Stimulated activated CD8-positive, alpha-beta memory T cell treated with anti-CD3 and anti-CD28 coated beads, Interleukin-7, amount 100 ng/mL, for 4 hours (primary cell): ENCODE measurements at places on chromosomes 12 and 14.
A peak's percentile ranks its signal among the peaks of the same experiment; 100 is the strongest.

GRCh38 chr12:75360920-75361319 lies 26.4 kb downstream of the GLIPR1L1 start:
- no peak for DNase-seq

GRCh38 chr12:43004141-43004540 lies 414.6 kb upstream of the PRICKLE1 start:
- no peak for DNase-seq

DNA sequence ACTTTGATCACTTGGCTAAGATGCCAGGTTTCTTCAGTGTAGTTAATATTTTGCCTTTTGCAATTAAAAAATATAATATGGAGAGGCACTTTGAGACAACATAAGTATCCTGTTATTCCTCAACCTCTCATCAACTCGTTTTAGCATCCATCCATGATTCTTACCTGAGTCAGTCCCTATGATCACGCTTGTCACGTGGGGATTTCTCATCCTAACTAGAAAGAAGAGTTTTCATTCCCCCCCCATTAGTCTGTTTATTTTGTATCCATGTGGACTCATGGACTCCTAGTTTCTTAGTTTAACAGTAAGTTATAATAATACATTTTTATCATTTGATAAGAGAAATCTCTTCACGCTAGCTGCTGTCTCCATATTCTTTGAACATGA lies 110.3 kb downstream of the SLC25A47 start:
- DNase-seq: no peak

- DNase-seq: no peak
Measured at GRCh38 chr14:55537782-55538181, 42.2 kb upstream of the KTN1 start.

DNA sequence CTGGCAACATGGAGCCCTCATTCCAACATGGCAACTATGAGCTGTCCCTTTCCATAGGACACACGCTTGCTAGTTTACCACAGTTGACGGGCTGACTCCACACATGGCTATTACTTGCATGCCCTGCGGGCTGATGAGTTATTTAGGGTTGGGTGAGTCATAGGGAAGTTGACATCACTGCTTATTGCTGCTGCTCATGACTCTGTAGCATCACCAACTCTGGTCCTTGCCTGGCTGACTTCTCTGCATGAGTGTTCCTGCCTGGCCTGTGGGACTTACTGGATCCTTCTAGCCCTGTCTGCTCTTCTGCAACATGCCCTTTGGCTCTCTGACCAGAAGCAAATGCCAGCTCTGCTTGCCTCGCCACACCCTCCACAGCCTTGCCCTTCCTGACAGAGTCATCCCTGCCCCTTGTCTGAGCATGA lies 199.5 kb downstream of the ANO6 start:
- DNase-seq: peak; percentile 4

DNA sequence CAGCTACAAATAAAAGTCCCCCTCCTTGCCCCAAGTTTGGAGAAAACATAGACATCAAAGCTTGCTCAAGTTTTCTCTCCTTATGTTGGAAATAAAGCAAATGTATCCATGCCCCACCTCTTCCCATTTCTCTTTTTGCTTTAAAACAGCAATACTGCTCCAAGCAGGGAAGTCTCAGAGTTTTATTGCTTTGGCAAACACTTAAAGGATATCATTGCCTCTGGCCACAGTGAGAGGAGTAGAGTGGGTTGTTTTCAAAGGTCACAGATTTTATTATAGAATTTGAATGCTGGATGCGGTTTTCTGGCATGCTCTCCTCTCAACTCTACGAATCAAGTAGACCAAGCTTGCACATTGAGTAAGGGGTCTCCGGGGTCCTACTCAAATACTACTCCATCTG lies 149.7 kb downstream of the TTC7B start:
- no peak for DNase-seq

GRCh38 chr12:94867066-94867855 lies 136.2 kb downstream of the NDUFA12 start:
- DNase-seq: no peak

- DNase-seq: no peak
Measured at GRCh38 chr12:88445705-88446394, 134.4 kb downstream of the KITLG start.

GRCh38 chr14:80393766-80394165 lies 182.5 kb upstream of the DIO2 start:
- no peak for DNase-seq

DNA sequence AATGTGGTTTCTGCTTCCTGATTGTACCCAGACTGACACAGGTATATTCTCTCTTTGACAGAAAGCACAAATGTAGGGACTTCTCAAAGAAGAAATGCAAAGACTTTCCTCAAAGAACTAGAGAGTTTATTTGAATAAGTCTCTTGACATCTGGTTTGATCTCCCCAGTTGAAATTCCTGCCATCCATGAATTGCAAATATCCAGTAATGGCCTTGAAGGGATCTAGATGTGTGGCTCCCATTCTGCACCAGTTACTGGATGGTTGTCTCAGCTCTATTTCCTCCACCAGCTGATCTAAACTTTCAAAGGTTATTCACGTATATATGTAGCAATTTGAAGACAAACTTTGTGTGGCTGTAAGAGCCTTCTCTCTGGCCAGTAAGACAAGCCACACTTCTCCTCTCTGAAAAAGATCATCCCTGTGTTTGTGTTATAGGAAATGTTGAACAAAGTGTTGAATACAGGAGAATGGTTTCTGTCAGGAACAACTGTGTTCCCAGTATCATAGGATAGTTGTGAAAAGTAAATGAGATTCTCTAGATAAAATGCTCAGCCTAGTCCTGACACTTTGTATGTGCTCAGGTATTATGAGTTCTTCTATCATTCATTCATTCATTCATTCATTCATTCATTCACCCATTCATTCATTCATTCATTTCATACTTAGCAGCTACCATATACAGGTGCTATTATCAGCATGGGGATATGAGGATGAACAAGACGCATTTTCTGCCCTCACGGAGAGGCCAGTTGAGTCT lies 22.7 kb upstream of the GPRC5A start:
- no peak for DNase-seq

DNA sequence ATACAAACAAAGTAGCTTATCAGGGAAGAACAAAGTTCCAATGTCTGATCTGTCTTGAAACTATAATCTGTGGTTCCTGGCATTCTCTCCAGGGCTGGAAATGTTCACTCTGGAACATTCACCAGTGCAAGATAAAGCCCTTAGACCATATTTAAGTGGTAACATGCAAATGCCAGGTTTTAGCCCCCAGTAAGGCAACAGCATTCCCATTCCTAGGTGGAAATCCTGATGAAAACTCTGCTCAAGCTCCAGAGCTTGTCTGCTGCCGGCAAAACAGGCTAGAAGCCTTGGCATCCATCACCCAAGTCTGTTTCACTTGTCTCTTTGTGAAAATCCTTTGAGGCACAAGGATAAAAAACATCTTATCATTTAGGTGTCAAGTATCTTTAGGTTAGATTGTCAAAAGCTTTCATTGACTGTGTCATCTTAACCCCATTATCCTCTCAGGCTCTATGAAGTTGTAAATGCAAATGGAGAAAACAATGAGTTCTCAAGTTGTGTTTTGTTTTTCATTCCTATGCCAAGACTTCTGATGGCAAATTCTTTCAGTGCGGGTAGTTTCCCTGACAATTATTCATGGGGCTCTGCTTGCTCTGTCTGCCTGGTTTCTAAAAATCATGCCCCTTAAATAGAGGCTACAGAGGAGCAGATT lies 344.7 kb downstream of the NELL2 start:
- no peak for DNase-seq

GRCh38 chr14:21299562-21300130 lies 19.8 kb downstream of the RPGRIP1 start:
- DNase-seq: no peak

DNA sequence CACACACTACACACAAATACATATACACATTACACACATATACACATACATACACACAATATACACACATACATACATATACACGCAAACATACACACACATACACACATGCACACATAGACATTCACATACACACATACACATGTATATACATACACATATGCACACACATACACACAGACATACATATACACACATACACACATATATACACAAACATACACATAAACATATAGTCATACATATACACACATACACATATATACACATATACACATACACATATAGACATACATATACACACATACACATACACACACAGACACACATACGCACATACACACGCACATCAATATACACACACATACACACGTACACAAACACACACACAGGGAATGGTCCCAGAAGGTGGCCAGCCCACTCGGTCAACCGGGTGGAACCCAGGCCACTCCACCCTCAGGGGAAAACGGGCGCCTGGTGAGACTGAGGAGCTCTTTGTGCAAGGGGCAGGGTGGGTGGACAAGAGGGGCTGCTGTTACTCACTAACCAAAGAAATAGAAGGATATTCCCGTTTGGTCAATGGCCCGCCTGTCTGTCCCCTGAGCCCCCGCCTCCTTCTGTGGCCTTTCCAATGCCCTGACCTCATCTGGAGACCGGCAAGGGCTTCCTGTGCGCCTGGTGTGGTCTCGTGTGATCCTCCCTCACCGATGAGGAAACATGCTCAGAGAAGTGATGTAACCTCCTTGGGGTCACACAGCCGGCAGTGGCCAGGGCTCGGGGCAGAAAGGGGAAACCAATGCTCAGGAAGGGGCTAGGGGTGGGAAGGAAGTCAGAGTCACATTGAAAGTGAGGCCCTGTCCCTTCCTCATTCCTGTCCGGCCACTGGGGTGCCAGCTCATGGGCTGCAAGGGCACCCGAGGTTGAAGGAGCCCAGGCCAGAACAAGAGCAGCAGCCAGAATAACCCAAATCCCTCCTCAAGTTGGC lies 5.3 kb downstream of the TRPV4 start:
- DNase-seq: no peak

- no peak for DNase-seq
Measured at GRCh38 chr12:1880153-1880845, 38.2 kb downstream of the CACNA2D4 start.

- no peak for DNase-seq
Measured at GRCh38 chr14:72892103-72892878, 1.6 kb downstream of the DPF3 start.

GRCh38 chr12:45174595-45174994 lies 41.3 kb upstream of the ANO6 start:
- no peak for DNase-seq

- no peak for DNase-seq
Measured at GRCh38 chr12:113142173-113142885, 6.8 kb upstream of the RASAL1 start.

GRCh38 chr12:14410177-14410576 lies 44.7 kb downstream of the ATF7IP start:
- DNase-seq: no peak

DNA sequence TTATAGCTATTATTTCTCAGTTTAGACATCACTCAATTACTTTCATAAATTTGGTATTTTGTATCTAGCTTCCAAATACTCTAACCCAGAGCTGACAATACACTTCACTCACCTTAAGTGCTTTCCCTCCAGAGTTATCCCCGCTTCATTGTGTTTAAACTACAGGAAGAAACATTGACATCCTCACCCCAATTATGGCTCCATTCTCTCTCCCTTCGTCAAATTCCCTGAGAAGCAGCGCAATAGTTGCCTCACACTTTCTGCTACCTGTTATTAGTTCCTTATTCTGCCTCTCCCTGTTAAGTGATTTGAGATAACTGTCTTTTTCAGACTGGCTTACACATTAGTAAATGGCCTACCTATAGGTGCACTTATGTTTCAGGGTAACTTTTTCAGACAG lies 69.4 kb upstream of the AMIGO2 start:
- DNase-seq: no peak

- no peak for DNase-seq
Measured at GRCh38 chr12:86660488-86661147, 404.4 kb upstream of the MGAT4C start.

- DNase-seq: no peak
Measured at GRCh38 chr12:21476949-21477348, 24.5 kb downstream of the RECQL start.

DNA sequence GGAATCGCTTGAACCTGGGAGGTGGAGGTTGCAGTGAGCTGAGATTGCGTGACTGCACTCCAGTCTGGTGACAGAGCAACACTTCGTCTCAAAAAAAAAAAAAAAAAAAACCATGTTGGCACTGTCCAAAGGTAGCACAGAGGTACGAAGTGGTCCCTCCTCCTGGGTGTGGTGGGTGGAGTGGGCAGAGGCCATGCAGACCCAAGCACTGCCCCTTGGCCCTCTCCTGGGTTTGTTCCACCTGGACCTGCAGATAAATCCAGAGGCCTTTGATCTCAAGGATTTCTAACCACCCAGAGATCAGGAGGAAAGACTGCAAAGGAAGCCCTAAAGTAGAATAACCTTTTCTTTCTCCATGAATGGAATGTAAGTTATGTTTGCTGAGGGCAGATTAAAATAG lies 8.7 kb upstream of the GALNT6 start:
- DNase-seq: no peak

DNA sequence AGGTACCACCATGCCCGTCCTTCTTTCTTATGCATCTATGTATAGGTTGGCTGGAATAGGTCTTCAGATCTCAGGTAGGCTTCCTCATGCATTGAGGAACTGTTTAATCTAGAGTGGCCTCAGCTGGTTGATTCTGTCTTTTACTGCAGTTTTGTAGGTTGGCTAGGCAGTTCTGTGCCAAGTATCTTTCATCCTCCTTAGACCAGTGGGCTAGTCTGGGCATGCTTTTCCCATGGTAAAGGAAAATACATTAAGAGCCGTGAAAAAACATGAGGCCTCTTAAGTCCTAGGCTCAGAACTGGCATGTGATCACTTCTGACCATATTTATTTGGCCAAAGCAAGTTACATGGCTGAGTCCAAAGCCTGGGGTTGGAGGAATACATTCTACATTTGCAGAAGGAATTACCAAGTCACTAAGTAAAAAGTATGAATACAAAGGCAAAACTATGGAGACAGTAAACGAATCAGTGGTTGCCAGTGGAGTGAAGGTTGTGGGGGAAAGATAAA lies 137.3 kb downstream of the WIF1 start:
- no peak for DNase-seq

DNA sequence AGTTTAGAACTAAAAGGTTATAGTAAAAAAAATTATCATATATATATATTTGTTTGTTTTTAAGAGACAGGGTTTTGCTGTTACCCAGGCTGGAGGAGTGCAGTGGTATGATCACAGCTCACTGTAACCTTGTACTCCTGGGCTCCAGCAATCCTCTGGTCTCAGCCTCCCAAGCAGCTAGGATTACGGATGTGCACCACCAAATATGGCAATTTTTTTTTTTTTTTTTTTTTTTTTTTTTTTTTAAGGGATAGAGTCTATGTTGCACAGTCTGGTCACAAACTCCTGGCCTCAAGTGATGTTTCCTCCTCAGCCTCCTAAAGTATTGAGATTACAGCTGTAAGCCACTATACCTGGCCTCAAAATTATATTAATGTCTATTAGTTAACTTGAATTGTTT lies 48.7 kb downstream of the PAPLN start:
- no peak for DNase-seq

DNA sequence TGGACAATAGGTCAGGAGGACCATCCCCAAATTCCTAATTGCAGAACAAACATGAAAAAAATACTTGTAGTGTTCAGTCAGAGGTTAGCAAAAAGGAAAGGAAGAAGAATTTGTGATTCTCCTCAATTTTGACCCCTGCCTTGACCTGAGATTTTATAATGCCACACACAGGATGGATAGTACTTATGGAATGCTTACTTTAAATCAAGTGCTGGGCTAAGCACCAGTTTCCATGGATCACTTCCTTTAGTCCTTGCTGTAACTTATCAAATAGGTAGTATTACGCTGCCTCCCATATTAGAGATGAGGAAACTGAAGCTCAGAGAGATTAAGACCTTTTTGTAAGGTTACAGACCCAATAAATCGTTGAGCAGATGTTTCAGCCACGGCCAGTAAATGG lies 81.2 kb upstream of the OVCH1 start:
- no peak for DNase-seq

GRCh38 chr12:16568873-16569272 lies 37.1 kb downstream of the LMO3 start:
- no peak for DNase-seq

GRCh38 chr14:61266436-61266835 lies 14.7 kb downstream of the TMEM30B start:
- DNase-seq: no peak
